ENCODE measurements at places on chromosomes 7 and 10. TPM values are rescaled to one million over a fixed set of nuclear protein-coding genes. Genes with fewer than 3 reads are reported as not detected.

DNA sequence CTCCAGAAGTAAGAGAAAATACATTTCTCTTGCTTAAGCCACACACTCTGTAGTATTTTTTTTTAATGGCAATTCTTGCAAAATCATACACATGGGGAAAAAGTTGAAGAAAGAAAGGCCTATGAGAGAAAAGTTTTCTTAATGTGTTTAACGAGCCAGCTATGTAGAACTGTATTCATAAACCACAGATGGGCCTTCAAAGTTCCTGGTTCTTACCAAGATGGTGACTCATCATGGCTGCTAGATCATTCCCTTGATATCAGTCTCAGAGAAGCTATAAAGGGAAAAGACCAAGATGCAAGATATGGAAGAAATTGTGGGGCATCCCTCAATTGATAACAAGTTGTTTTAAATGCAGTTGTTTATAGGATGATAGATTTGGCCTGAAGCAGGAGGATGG is 992.7 kb upstream of the MBL2 start:
- no peak for DNase-seq

DNA sequence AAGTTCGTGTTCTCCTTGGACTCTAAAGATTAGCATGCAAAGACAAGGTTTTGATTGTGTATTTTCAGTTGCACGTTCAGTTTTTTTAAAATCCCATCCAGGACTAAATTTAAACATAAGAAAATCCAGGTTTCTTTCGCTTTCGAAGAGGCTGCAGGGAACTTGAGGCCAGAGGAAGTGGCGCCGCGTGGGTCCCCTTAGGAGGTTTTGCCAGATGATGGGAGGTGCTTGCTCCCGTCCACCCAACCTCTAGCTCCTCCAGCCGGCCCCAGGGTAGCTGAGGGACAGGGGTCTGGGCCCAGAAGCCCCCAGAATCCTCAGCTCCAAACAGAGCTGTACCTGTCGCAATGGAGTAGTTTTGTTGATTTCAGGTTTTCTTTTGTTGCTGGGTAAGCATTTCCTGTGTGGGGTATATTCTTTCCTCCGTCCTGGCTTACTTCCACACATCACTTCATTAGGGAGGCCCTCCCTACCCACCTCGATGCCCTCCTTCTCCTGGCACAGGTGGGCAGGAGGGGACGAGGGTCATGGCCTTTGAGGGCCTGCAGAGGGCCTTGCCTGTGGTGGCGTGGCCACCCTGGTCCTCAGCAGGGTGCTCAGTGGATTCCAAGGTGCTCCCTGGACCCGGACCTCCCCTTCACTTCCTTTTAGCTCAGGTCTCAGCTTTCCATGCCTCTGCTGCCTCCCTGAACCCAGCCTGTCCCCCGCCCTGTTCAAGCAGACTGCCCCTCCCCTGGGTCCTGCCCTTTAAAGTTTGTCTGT is 32.6 kb downstream of the LHPP start:
- no peak for DNase-seq

GRCh38 chr7:127946847-127947246 is 84.4 kb downstream of the LRRC4 start:
- peak; percentile 17 for DNase-seq

DNA sequence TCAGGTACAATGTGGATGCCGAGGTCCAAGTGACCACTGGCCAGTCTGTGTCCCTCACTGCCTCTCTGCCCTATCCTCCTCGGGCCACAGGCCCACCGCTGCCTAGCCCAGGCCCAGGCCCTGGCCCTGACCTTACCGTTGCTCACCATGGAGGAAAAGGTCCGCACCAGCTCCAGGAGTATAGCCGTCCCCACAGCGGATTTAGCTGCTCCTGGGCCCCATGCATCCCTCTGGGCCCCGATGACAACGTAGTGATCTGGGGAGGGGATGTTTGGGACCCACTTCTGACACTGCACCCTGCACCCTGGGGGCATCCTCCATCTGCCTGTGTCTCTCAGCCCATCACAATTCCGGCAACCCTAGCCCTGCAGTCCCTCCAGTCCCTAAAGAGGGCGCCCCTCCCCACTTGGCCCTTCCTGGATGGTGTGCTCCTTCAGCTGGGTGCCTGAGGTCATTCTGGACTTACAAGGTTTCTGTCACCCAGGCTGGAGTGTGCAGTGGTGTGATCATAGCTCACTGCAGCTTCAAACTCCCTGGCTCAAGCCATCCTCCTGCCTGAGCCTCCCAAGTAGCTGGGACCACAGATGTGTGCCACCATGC is 12.1 kb downstream of the TFR2 start:
- DNase-seq: no peak

GRCh38 chr10:63574011-63574410 is 52.8 kb downstream of the REEP3 start:
- no peak for DNase-seq

GRCh38 chr7:80247144-80247543 is 112.5 kb downstream of the GNAI1 start:
- DNase-seq: peak; percentile 26

EXOC6 gene
- total RNA-seq: 1.1 TPM

TAC1 gene
- not detected for total RNA-seq

CDH23 gene
- total RNA-seq: 0.25 TPM
